ENCODE measurements at places on chromosomes 12 and 14. TPM values are rescaled to one million over a fixed set of nuclear protein-coding genes. Genes with fewer than 3 reads are reported as not detected.

- H3K27me3 ChIP-seq, result no peaks in the 10 kb centered on the region
- H3K4me3 ChIP-seq, result no peak overlapping the region
- no peak for DNase-seq
- no peaks in the 10 kb centered on the region for H3K4me1 ChIP-seq
- H3K27ac ChIP-seq, result no peak overlapping the region
These were observed 35.2 kb downstream of the RILPL1 start for GRCh38 chr12:123498126-123498825.

DNA sequence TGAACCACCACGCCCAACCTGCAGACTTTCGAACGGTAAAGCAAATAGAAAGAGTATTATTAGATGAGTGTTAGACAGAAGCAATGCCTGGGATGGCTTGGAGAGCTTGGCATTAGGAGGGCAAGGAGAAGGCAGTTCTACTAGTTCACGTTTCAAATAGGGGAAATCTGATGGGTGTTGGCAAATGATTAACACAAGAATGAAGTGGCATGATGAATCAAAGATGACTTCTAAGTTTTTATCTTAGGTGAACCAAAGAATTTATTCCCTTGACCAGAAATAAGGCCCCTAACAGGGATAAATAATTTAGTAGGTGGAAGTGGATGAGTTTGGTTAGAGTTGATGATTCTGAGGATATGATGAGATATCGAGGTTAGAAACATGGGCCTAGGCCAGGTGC is 38.5 kb downstream of the DRAM1 start:
- H3K4me1 ChIP-seq, result no peaks in the 10 kb centered on the region
- H3K4me3 ChIP-seq, result no peak overlapping the region
- no peaks in the 10 kb centered on the region for H3K27me3 ChIP-seq
- H3K27ac ChIP-seq, result no peak overlapping the region
- no peaks in the 10 kb centered on the region for H3K36me3 ChIP-seq

DNA sequence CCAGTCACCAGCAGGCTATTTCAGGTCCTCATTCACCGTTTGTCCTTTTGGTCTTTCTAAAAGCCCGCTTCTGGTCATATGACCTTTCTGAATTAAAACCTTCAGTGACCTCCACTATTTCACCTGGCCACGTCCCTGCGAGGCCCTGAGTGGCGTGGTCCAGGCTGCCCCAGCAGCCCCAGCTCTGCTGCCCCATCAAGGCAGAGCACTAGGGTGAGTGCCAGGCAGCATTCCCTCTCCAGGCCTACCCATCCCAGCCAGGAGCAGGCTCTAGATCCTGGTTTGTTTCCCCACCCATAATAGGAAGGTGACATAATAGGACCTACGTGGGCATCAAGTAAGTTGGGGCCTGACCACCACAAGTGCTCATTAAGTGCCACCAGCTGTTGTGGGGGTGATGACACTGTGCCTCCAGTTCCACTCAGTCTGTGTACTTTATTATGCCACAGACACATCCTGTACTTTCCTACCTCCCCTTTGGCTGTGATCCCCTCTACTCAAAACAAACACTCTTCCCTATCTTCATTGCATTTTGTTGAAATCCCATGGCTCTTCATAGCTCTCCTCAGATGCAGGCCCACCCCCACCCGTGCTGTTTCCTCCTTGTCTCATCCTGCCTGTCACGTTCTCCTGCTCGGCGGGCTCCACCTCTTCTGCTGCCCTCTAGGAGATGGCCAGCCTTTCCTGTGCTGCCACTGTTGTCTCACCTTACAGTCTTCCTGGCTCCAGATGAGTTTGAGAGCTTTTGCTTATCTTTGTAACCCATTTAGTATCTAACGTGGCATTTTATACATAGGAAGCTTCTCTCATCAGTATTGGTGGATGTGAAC is 21.4 kb downstream of the CKB start:
- H3K36me3 ChIP-seq, result peaks cover 18% of the 10 kb centered on the region
- no peaks in the 10 kb centered on the region for H3K4me1 ChIP-seq

The SPTLC2 gene
- total RNA-seq, result 43.1 TPM

DNA sequence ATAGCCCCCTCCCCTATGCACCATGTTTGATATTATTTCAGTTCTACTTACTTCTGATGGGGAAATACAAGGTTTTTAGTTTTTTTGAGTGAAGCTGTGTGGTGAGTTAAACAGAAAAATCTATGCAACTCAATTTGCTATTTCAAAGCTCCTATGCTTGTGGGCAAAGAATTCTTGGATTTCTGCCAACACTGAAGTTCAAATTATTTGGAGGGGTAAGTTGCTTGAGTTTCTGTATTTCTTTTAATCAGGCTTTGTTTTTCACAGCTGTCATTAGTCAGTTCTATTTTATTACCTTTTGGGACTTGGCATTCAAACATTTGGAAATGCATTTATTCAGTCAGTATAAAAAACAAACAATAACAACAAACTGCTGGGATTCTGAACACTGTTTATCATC is 407.5 kb upstream of the MGAT4C start:
- no peak for DNase-seq
- H3K4me3 ChIP-seq, result no peak overlapping the region
- no peak overlapping the region for H3K27ac ChIP-seq
- no peaks in the 10 kb centered on the region for H3K36me3 ChIP-seq
- H3K4me1 ChIP-seq, result no peaks in the 10 kb centered on the region

GRCh38 chr14:105181549-105182295 is 610 bp upstream of the NUDT14 start:
- no peaks in the 10 kb centered on the region for H3K27me3 ChIP-seq
- H3K27ac ChIP-seq, result peak overlapping the region; percentile 19
- H3K4me3 ChIP-seq, result peak overlapping the region; percentile 41
- H3K36me3 ChIP-seq, result no peaks in the 10 kb centered on the region
- no peak for DNase-seq

DNA sequence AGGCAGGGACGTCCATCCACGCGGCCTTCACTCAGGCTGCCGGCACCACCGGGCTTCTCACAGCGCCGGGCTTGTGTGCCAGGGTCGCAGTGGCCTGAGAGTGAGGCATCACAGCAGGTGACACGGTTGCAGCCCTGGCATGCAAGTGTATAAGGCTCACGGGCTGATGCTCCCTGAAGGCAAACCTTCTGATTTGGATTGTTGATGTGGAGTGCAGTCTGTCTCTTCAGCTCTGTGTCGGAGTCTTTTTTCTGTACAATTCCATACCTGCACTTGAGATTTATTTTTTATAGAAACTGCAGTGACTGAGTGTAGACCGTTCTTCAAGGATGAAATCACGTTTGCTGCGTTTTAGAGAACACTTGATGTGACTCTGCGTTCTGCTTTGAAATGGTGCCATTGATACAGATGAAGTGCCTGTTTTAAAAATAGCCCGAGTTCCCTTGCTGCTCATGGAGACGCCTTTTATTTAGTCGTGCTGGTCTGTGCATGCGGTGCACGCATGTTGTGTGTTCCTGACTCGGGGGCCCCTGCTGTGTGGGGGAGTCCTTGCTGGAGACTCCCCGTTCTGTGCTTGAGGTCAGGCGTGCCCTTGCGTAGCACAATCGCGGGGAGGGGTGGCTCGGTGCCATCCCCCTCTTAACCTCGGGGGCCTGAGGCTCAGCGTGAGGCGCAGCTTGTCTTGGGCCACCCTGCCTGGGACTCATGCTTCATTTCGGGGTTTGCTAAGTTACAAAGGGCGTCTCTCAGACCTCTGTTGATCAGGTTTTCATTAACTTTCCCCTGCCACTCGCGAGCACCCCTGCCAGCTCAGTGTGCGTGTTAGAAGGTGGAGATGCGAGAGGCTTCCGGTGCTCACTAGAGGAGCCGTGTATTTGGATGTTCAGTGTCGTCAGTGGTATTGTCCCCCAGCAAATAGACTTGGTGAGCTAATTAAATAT is 21.6 kb upstream of the AMN start:
- DNase-seq, result no peak
- H3K36me3 ChIP-seq, result peaks cover 7% of the 10 kb centered on the region
- H3K4me1 ChIP-seq, result no peaks in the 10 kb centered on the region
- no peaks in the 10 kb centered on the region for H3K27me3 ChIP-seq
- H3K27ac ChIP-seq, result peak overlapping the region; percentile 34
- H3K4me3 ChIP-seq, result no peak overlapping the region

DNA sequence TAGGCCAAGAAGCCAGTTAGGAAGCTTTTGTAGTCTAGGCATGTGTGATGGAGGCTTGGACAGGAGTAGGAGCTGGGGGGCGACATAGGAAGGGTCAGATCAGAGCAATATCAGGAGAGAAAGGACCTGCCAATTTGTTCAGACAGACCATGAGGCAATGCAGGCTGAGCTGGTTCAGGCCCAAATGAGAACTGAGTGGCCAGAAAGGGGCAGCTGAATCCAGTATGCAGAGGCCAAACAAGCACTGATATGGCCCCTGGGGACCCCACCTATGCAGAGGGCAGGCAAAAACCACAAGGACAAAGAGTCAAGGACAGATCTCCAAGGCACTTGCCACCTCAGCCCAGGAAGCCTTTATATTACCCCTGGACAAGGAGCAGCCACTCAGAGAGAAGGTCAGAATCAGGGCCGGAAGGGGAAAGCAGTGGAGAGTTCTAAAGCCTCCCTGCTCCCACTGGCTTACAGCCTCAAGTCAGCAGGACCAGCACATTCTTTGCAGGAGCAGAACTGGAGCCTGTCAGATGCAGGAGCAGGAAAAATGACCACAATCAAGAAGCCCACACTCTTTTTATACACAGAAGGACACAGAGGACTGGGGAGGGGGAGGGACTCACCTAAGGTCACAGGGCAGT is 37.2 kb downstream of the CLMN start:
- H3K4me3 ChIP-seq, result no peak overlapping the region
- H3K36me3 ChIP-seq, result no peaks in the 10 kb centered on the region
- H3K27ac ChIP-seq, result no peak overlapping the region
- no peaks in the 10 kb centered on the region for H3K27me3 ChIP-seq
- no peak for DNase-seq
- no peaks in the 10 kb centered on the region for H3K4me1 ChIP-seq
